ENCODE measurements at places on chromosomes 2 and 18.
A peak's percentile ranks its signal among the peaks of the same experiment; 100 is the strongest.

GRCh38 chr2:854460-854859 is 96.2 kb upstream of the SNTG2 start:
- no peak for DNase-seq

DNA sequence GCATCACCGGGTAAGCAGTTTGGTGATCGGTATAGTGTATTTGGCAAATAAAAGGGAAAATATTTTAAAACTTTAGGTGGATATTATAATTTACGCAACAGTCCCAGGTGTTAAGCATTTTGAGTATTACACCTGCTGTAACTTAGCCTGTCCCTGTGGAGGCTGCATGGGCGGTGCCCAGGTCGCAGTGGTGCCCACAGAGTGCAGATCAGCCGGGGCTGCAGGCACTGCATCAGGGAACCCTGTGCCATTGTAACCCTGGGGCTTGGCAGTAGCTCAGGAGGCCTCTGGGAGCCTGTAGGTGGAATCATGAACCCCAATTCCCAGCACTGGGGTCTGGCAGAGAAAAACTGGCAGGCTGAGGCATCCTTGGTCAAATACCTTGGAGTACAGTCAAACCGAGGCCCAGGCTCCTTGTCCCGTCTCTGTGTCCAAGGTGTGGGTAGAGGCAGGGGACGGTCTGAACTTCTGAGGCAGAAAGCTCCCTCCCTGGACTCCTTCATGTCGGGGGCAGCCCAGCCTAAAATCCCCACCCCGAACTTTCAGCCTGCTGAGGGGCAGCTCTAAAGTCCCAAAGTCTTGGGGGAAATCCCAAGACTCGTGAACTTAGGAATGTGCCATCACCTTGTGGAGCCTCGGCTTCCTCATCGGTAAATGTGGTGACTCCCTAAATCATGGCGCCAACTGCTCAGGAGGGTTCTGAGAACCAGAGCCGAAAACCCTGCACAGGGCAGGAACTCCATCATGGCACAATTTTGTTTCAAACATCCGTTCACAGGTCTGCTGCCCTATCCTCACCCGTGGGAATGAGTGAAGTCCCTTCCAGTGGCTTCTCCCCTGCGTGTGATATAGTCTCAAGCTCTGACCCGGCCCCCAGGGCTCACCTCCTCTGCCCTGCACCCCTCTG is 85.7 kb downstream of the INHBB start:
- DNase-seq: no peak

DNA sequence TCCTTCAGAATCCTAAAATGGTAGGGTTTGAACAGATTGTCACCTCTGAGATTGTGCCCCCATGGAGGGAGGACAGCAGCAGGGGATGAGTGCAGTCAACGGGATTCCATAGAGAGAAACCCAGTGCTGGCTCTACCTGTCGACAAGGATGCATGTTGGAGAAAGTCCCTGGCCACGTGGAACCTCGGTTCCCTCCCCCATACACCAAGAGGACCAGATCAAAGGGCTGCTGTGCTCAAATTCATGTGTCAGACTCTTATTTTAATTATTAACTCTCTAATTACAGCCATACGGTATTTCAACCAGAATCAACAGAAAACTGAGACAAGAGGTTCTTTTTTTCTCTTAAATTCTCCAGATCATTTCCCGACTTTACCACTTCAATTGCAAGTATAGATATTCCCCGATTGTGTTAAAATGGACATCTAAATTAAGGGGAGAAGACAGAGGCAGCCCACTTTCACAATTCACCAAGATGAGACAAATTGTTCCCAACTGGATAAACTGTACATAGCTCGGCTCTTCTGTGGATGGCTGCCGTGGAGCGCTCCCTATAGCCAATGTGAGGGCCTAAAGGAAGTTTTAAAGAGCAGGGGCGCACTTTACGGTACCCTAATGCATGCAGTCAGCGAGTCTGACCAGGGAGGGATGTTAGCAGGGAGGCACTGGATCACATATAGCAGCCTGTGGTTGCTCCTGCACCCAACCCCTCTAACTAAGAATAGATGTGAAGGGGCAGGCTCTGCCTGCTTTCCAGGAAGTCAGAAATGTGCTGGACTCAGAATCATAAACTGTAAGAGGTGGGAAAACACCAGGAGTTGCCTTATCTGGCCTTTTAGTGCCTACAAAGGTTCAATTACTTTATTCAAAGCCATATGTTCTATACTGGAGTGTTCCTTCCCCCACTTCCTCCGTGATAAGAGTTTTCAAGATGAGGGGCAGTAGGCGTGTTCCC is 123.1 kb downstream of the CACNB4 start:
- DNase-seq: no peak

GRCh38 chr18:45860971-45861370 is 35.5 kb downstream of the SIGLEC15 start:
- DNase-seq: no peak

GRCh38 chr2:189446780-189447179 is 5.5 kb downstream of the WDR75 start:
- DNase-seq: no peak

DNA sequence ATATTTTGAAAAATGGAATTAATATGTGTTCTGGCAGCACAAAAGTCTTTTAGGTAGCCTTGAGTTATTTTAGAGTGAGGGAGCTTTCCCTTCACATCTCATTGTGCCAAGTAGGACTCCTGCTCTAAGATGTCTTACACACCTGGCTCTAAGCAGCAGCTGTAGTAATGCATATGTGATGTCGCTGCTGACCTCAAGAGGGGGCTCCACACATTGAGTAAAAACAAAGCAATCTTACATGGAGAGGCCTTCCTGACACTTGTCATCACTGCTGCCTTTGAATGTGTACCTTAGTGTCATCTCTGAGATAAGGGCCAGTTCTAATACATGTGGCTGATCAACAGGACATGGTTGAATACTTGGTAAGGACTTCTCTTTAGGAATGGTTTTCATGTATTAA is 75.8 kb downstream of the ACTR3 start:
- DNase-seq: no peak

DNA sequence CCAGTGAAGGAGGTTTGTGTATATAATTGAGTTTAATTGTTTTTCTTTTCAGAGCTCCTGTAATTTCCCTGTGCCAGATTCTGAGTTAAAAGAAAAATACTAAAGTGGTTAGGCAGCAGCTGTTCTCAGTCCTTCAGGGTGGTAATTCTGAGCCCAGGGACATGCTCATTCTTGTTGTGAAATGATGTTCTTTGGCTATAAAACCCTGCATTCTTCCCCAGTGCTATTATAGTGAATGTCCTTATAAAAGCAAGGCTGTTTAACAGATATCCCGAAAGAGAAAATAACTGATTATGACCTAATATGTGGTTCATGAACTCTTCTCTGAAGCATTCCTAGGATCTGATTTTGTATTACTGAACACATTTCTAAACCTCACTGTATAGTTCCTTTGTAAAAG is 34.0 kb downstream of the ADAM23 start:
- peak; percentile 35 for DNase-seq

DNA sequence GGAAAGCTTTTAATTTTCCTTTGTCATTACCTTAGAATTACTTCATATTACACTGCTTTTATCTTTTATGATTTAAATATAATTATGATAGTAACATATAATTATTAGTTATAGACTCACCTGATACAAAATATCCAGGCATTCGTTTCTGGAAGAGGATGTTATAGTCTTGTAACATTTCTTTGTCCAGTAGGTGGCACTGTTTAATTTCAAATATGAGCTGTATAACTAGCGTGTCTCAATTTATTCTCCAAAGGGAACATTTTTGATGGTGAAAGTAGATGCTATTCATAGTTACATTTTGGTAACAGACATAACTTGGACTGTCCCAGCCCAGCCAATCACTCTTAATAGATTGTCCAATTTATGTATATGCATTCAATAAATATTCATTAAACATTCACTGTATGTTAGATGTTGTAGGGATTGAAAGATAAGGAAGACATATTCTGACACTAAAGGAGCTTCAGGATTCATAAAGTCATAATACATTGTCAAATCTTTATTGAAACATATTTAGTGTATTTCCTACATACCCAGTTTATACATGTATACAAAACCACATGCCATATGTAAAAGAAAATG is 19.2 kb downstream of the DAW1 start:
- peak; percentile 59 for DNase-seq

GRCh38 chr2:220241423-220241822 is 614.0 kb downstream of the SLC4A3 start:
- DNase-seq: no peak

DNA sequence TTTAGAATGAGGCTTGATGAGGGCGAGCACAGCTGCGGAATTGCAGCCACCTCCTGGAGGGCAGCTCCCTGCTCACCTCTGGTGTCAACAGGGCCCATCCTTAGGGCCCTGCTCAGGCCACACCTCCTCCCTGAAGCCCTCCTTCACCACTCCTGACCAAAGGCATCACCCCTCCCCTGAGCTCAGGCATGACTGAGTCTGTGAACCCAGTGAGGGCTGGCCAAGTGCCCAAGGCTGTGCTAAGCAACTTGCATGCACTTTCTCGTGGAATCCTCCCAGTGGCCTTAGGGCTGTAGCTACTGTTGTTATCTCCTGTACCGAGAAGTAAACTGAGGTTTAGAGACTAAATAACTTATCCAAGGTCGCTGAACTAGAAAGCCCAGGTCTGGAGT is 101.7 kb downstream of the KLHL29 start:
- peak; percentile 21 for DNase-seq

DNA sequence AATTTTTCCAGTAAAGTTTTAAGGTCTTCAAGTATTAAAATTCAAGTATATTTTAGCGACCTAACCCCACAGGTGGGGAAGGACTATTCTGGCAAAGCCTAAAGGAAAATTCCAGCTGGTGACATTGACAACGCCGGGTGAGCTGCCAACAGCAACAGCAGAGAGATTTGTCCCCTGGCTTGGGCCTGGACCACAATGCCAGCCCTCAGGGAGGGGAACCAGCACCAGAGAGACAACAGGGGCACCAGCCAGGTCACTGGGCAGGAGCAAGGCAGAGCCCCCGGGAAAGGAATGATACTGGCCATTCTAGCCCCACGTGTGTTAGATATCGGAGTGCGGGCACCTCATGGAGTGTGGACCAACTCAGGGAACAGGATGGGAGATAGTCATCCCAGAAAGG is 95.7 kb downstream of the ARMC9 start:
- DNase-seq: no peak

GRCh38 chr2:120660771-120661459 is 74.8 kb upstream of the GLI2 start:
- no peak for DNase-seq

DNA sequence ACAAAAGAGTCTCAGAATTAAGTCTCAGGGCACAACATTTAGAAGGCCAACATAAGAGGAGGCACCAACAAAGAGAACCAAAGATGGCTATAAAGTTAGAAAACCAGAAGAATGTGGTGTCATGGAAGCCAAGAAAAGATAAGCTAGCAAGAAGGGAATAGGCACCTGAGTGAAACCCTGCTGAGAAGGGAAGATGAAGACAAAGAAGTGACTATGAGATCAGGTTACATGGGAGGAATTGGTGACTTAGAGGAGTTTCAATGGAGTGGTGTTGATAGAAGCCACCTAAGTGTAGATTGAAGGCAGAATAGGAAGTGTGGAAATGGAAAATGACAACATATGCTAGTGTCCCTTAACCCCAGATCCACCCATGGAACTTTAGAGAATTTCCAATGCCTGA is 327.6 kb upstream of the KCNJ3 start:
- no peak for DNase-seq

DNA sequence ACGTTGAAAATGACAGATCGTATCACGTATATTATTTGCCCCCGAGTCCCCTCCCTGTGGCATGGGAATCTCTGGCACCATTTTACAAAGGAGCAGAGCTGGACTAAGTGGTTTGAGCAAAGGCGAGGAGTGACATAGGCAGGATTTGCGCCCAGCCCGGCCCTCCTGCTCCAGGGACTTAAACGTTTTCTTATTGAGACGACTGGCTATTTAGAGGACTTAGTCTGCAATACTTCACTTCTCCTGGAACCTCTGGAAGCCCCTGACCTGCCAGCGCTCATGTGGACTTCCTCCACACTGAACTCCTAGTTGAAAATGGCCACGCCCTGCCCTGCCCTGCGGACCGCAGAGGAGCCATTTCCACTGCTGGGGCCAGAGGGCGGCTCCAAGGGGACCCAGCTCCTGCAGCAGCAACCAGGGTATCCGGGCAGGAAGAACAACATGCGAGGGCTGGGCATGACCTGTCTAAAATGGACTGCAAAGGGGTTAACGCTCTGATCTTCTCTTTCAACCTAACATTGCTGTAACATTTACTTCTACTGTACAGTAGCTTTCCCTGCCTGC is 690.7 kb downstream of the LRP1B start:
- DNase-seq: no peak

GRCh38 chr18:61935362-61935761 is 42.6 kb upstream of the RNF152 start:
- DNase-seq: no peak

GRCh38 chr18:57542812-57543427 is 43.6 kb downstream of the FECH start:
- peak; percentile 86 for DNase-seq

- DNase-seq: peak; percentile 74
These were observed 430 bp upstream of the CHMP1B start for GRCh38 chr18:11850821-11851145.

GRCh38 chr2:126808929-126809328 is 89.8 kb upstream of the TEX51 start:
- DNase-seq: no peak

Data from fibroblast of gingiva (primary cell).